ENCODE measurements at places on chromosomes 13 and 19.

- DNase-seq: no peak
Measured at GRCh38 chr19:30651066-30651465, 278.9 kb downstream of the ZNF536 start.

DNA sequence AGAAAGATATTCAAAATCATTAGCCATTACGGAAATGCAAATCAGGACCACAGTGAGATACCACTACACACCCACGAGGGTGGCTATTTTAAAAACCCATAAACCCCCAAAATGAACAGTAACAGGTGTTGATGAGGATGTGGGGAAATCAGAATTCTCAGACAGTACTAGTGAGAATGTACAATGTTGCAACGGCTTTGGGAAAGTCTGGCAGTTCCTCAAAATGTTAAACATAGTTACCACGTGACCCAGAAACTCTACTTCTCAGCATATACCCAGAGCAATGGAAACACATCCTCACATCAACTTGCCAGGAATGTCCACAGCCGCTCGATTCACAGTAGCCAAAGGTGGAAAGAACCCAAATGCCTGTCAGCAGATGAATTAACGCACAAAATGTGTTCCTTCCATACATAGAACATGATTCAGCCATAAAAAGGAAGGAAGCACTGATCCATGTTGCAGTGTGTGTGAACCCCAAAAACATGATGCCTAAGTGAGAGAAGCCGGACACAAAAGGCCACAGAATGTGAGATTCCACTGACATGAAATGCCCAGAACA lies 7.0 kb downstream of the PLVAP start:
- DNase-seq: peak; percentile 87

DNA sequence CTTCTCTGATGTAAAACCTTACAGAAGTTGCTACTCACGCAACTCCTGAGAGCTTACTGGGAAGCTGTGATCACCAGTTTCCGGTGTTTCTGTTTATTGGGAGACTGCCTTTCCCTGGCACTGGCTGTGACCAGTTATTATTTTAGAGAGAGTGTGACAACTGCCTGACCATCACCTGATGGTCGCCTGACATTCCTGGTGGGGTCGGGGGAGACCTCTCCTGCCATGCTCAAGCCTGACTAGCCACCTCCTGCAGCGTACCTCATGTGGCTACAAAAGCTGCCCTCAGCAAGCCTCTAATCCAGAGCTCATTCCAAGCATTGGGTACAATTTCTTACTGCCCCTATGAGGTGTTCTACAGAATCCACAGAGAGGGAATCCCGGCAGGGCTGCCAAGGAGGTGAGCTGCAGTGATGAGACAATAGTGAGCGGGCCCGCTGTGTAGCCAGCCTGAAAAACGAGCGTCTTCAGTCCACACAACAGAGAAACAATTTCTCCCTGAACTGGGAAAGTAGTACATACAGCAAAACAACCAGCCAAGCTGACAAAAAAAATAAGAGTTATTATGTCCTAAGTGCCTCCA lies 28.7 kb downstream of the GJA3 start:
- DNase-seq: no peak

- peak; percentile 98 for DNase-seq
Measured at GRCh38 chr19:49580264-49581006, at the start of gene NOSIP. Gene NOSIP, minus strand, starts transcription at chr19:49580556. Its CDS starts 19,865 bp downstream, at chr19:49560691.

DNA sequence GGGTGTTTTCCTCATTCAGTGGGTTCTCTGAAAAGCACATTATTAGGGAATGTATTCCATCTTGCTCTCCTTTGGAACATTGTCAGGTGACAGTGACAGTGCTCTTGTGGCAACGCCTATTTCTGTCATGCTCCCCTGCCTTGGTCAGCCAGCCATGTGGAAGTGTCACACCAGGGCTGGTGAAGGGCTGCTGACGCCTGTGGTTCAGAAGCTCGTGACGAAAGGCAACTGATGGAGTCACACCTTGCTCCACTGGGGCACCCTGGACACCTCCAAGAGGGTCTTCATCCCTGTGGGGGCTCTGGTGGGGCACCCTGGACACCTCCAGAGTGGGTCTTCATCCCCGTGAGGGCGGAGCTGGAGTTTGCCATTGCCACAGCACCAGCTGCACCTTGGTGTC lies 68.9 kb upstream of the GPR183 start:
- DNase-seq: peak; percentile 77

DNA sequence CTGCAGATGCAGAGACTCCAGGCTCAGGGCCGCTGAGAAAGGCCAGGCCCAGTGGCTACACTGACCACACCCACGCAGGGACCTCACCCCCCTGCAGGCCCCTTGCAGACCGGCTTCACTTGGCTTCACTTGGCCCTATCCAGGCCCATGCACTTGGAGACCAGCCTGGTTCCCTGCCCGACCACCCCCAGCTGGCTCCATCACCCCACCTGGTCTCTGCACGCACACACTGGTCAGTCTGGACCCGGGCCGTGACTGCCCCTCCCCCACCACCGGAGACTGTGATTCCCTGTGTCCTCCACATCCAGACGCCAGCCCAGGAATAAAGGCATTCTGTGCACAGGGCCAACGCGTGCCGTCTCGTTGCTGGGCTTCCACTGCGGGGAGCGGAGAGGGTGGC lies 4.9 kb upstream of the EBI3 start:
- DNase-seq: no peak

GRCh38 chr19:10091895-10092641 lies 6.0 kb downstream of the SHFL start:
- no peak for DNase-seq

GRCh38 chr13:37295071-37295470 lies 189.6 kb upstream of the CSNK1A1L start:
- no peak for DNase-seq

DNA sequence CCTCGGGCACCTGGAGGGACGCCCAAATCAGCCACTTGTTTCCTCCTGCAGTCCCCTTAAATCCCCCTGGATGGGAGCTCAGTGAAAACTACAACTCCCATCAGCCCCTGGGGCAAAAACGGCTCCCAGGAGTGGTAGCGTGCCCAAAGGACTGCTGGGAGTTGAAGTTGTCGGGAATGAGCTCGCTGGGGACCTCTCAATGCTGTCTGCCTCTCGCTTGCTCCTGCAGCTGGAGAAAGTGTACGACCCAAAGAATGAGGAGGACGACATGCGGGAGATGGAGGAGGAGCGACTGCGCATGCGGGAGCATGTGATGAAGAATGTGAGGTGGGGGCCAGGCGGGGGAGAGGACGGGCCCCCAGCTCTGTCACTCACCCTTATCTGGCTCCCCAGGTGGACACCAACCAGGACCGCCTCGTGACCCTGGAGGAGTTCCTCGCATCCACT lies 14.7 kb upstream of the DHDH start:
- no peak for DNase-seq

DNA sequence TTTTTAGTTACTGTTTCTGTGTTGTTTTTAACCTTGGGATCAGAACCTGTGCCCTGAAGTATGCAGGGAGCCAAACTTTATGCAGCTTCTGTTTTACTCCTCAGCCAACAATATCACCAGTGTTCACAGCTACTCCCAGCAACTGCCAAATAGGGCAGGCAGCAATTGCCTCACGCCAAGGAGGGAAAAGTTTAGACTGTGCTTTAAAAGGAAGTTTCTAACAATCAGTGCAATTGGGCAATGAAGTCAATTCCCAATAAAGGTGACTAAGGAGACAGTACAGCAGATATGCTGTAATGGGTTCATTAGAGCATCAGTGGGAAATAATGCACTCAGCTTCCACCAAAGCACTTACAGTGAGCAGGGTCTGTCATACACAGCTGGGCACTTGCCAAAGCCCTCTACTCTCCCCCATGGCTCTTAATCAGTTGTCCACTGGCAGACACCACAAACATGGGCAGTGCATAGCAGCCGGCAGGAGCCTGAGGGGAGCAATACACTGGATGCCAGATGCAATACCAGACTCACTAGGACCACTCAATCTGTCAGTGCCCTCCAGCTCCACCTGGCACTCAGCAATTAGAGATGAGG lies 19.3 kb downstream of the ENOX1 start:
- DNase-seq: no peak

GRCh38 chr13:102960959-102961358 lies 105.3 kb downstream of the SLC10A2 start:
- DNase-seq: no peak

- no peak for DNase-seq
Measured at GRCh38 chr13:64817691-64818090, 2412.4 kb downstream of the PCDH9 start.

- no peak for DNase-seq
Measured at GRCh38 chr13:23901365-23901764, 4.1 kb upstream of the C1QTNF9B start.

DNA sequence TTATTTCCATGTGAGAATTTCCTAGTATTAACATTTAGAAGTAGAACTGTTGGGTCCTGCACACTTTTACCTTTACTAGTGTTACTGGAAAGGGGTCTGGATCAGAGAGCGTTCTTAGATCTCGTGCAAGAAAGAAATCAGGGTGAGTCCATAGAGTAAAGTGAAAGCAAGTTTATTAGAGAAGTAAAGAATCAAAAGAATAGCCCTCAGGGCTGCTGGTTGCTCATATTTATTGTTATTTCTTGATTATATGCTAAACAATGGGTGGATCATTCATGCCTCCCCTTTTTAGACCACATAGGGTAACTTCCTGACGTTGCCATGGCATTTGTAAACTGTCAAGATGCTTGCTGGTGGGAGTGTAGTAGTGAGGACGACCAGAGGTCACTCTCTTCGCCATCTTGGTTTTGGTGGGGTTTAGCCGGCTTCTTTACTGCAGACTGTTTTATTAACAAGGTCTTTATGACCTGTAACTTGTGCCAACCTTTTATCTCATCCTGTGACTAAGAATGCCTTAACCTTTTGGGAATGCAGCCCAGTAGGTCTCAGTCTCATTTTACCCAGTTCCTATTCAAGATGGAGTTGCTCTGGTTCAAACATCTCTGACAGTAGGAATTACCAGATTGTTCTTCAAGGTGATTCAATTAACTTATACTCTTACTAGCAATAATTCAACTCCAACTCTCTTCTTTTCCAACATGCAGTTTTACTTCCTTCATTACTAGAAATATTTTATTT lies 27.4 kb downstream of the NDFIP2 start:
- no peak for DNase-seq

GRCh38 chr19:13085666-13086065 lies 17.0 kb downstream of the LYL1 start:
- peak; percentile 31 for DNase-seq

- no peak for DNase-seq
Measured at GRCh38 chr19:48458016-48458415, 2.6 kb downstream of the KCNJ14 start.

DNA sequence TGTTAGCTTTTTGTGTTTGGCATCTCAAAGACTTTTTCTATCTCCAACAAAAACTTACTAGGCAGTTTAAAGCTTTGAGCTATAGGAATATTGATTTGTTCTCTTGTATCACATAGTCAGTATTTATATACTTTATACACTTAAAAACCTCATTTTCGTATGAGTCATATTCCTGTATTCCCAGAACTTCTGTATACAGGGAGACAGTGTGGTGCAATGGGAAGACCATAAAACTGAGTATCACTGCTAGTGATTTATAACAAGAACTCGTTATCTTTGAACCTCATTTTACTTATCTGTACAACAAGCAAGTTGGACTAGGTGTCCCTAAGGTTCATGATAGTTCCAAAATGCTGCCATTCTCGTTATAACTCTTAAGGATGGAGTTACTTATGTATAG lies 6.3 kb downstream of the GPR180 start:
- no peak for DNase-seq

GRCh38 chr19:2315818-2316353 lies 7.9 kb upstream of the LINGO3 start:
- DNase-seq: peak; percentile 91

- no peak for DNase-seq
Measured at GRCh38 chr13:30502237-30502636, 36.5 kb upstream of the HMGB1 start.

GRCh38 chr19:34084396-34085145 lies 87.7 kb upstream of the LSM14A start:
- no peak for DNase-seq

- DNase-seq: peak; percentile 67
Measured at GRCh38 chr19:38079926-38080380, 144.1 kb downstream of the DPF1 start.

GRCh38 chr13:99370481-99371275 lies 63.5 kb upstream of the GPR183 start:
- DNase-seq: no peak

DNA sequence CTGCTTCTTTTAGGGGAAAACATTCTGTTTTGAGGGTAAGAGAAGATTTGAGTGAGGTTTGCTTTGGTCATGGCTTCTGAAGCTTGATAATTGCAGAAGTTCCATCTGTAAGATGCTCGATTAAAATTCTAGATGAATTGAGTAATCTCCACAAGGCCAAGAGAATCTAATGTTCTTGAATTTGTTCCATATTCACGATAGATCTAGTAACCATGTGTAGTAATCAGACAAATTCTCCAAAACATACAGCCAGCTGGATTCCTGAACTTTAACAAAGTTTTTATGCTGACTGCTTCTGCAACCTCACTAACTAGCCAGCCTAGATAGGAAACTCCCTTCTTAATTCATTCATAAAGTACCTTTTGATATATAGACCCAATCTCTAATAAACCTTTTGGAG lies 92.7 kb downstream of the COL4A2 start:
- no peak for DNase-seq

DNA sequence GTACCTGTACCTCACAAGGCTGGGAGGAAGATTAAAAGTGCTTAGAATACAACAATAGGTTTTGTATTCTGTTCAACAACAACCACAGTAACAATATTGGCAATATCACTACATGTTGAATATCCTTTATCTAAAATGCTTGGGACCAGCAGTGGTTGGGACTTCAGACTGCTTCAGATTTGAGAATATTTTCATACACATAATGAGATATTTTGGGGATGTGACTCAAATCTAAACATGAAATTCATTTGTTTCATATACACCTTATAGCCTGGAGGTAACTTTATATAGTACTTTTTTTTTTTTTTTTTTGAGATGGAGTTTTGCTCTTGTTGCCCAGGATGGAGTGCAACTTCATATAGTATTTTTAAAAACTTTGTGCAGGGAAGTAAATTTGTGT lies 73.9 kb downstream of the USP12 start:
- DNase-seq: no peak

- DNase-seq: no peak
Measured at GRCh38 chr19:41929536-41930071, 1.4 kb upstream of the ERFL start.

GRCh38 chr13:29857085-29857484 lies 6.7 kb upstream of the UBL3 start:
- no peak for DNase-seq

- peak; percentile 18 for DNase-seq
Measured at GRCh38 chr19:4007836-4008539, 452 bp downstream of the PIAS4 start.

DNA sequence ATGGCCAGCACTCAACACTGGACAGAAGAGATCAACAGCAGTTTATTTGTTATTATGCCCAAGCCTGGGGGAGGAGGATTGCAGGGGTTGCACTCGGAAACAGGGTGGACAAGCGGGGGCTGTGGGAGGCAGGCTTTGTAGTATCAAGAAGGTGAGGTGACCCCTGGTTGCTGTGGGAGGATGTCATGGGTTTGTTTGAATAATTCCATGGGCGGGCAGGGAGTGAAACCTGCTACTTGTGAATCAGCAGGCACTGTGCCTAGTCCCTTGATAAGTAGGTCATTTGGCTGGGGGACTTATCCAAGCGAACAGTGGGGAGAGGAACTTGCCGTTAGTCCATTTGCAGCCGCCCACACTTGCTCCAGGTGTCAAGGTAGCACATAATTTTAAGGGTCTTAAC lies 84.4 kb upstream of the KCTD15 start:
- no peak for DNase-seq
